ENCODE measurements at places on chromosomes 5 and 9. TPM values are rescaled to one million over a fixed set of nuclear protein-coding genes. Genes with fewer than 3 reads are reported as not detected.

CAVIN4 gene
- total RNA-seq = 0.12 TPM

PDE6A gene
- total RNA-seq = not detected

BTNL8 gene
- not detected for total RNA-seq

PLAC8L1 gene
- total RNA-seq = 0.96 TPM

CCDC171 gene
- total RNA-seq = 1.1 TPM

GGTA1 gene
- total RNA-seq = 0.20 TPM

PCDHGC4 gene
- 0.37 TPM for total RNA-seq

LRRC14B gene
- total RNA-seq = not detected

PCDHA3 gene
- not detected for total RNA-seq

C5orf47 gene
- total RNA-seq = not detected

C9 gene
- not detected for total RNA-seq

DRD1 gene
- total RNA-seq = not detected

TEX48 gene
- total RNA-seq = 1.1 TPM

CDH18 gene
- not detected for total RNA-seq

RELL2 gene
- 19.3 TPM for total RNA-seq

ELOVL7 gene
- 0.93 TPM for total RNA-seq

COL27A1 gene
- 1.2 TPM for total RNA-seq

PCDHB8 gene
- total RNA-seq = not detected

PSD2 gene
- not detected for total RNA-seq

MLANA gene
- not detected for total RNA-seq

NOL6 gene
- total RNA-seq = 51.4 TPM

SCGB3A1 gene
- total RNA-seq = not detected

ELAVL2 gene
- total RNA-seq = not detected

NUTM2F gene
- total RNA-seq = not detected

SLC45A2 gene
- 0.34 TPM for total RNA-seq

WASHC1 gene
- 20.3 TPM for total RNA-seq

CARTPT gene
- total RNA-seq = not detected

HMGCS1 gene
- total RNA-seq = 109 TPM

SLC27A4 gene
- total RNA-seq = 25.3 TPM

PRR16 gene
- total RNA-seq = not detected

PCDH12 gene
- 0.81 TPM for total RNA-seq

SV2C gene
- total RNA-seq = 0.07 TPM

Measured in T-helper 1 cell treated with Interleukin-12 subunit alpha and Interleukin-12 subunit beta and Interleukin-4 antibody, amounts not matched to agents 30 ng/mL and 1 ng/mL, for 36 hours (primary cell).